Fibroblast of villous mesenchyme (primary cell): ENCODE measurements at places on chromosomes 1 and 21. TPM values are rescaled to one million over a fixed set of nuclear protein-coding genes. Genes with fewer than 3 reads are reported as not detected.

The KLHDC9 gene
- 1.9 and 2.2 TPM in 2 replicates for total RNA-seq

The EXTL1 gene
- 3.9 and 6.0 TPM in 2 replicates for total RNA-seq

The PAQR6 gene
- total RNA-seq = 0.43 and 0.64 TPM in 2 replicates

The OPRD1 gene
- under 0.01 TPM in 1 of 2 replicates, not detected in the other for total RNA-seq

The GSTM3 gene
- 84.7 and 104 TPM in 2 replicates for total RNA-seq

The SMPDL3B gene
- not detected in 2 replicates for total RNA-seq

The NPL gene
- total RNA-seq = 0.97 and 3.5 TPM in 2 replicates

The PTGS2 gene
- 3.0 and 5.5 TPM in 2 replicates for total RNA-seq

The GCSAML gene
- total RNA-seq = not detected in 2 replicates

The ACTL8 gene
- total RNA-seq = not detected in 2 replicates

The PLOD1 gene
- 309 and 324 TPM in 2 replicates for total RNA-seq

The PKN2 gene
- 41.2 and 56.1 TPM in 2 replicates for total RNA-seq

The LRRC39 gene
- 0.32 TPM in 1 of 2 replicates, not detected in the other for total RNA-seq

The RNU1-3 gene
- under 0.01 TPM in 1 of 2 replicates, not detected in the other for total RNA-seq

The DIO1 gene
- total RNA-seq = not detected in 2 replicates

The LCE3D gene
- not detected in 2 replicates for total RNA-seq

The BNIPL gene
- total RNA-seq = under 0.01 TPM in 2 replicates

The LCE1A gene
- not detected in 2 replicates for total RNA-seq

The CD1B gene
- not detected in 2 replicates for total RNA-seq

The GUCA2A gene
- total RNA-seq = not detected in 2 replicates

The CYP4A11 gene
- total RNA-seq = not detected in 2 replicates

The AADACL4 gene
- 0.43 TPM in 1 of 2 replicates, not detected in the other for total RNA-seq

The PM20D1 gene
- total RNA-seq = under 0.01 TPM in 1 of 2 replicates, not detected in the other

The NPHS2 gene
- not detected in 2 replicates for total RNA-seq

The LRIG2 gene
- 18.1 and 20.9 TPM in 2 replicates for total RNA-seq

The GPA33 gene
- total RNA-seq = not detected in 2 replicates

The HTR6 gene
- total RNA-seq = not detected in 2 replicates

The PTPN22 gene
- total RNA-seq = 0.32 and 0.86 TPM in 2 replicates

The MEX3A gene
- 1.7 and 1.9 TPM in 2 replicates for total RNA-seq

The BARHL2 gene
- total RNA-seq = not detected in 2 replicates

The FCRL5 gene
- total RNA-seq = not detected in 2 replicates

The PALMD gene
- total RNA-seq = 6.8 and 16.8 TPM in 2 replicates

The TDRKH gene
- 0.64 and 1.7 TPM in 2 replicates for total RNA-seq

The SOX13 gene
- 11.6 and 14.7 TPM in 2 replicates for total RNA-seq

The C1orf226 gene
- total RNA-seq = under 0.01 and 0.86 TPM in 2 replicates

The CD160 gene
- under 0.01 TPM in 2 replicates for total RNA-seq

The MFAP2 gene
- total RNA-seq = 33.2 and 70.2 TPM in 2 replicates

The COA6 gene
- total RNA-seq = 20.3 and 22.0 TPM in 2 replicates

The PLA2G2F gene
- total RNA-seq = not detected in 2 replicates
